ENCODE measurements at places on chromosomes 1 and 21.

- DNase-seq: no peak
These were observed 33.0 kb upstream of the EPS8L3 start for GRCh38 chr1:109796484-109797302.

GRCh38 chr1:215273838-215274516, 191.4 kb downstream of the KCNK2 start:
- no peak for DNase-seq

DNA sequence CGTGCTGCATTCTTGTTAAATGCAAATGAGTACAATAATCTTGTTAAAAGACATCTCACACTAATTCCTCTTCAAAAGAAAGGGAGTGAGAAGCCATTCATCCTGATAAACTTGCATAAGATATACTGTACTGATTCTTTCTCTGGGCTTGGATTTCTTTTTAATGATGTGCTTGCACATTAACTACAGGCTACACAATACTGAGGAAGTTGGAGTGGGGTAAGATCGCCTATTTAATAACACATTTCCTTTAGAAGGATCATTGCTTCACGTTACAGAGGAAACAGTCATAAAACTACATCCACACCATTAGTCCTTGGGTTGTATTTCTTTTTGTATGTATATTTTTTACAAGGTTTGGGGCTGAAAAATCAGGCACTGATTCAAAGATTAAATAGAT, 36.6 kb downstream of the NRIP1 start:
- DNase-seq: no peak

- DNase-seq: no peak
These were observed 478 bp downstream of the RIT1 start for GRCh38 chr1:155910621-155911121.

DNA sequence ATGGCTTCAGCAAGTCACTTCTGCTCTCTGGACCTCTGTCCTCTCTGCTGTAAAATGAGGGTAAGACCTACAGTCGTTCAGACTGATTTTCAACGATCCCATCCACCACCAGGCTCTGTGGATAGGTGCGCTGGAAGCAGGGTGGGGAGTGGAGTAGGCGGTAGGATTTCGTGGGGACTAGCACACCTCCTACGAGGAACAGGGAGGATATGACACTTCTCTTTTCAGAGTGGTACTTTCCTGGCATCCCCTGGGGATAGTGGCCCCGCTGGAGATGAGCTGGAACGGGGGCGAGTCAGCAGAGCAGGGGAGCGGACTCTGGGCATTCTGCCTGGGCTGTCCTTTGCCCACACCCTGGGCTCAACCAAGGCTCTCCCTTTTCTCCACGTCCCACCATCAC, 17.7 kb downstream of the ETNK2 start:
- no peak for DNase-seq

- DNase-seq: no peak
These were observed at the start of gene GPX7 for GRCh38 chr1:52601991-52602855. TSS of gene GPX7 (plus strand) at chr1:52602371. CDS start at chr1:52602410, 39 bp downstream.
